Esophagus muscularis mucosa (tissue), 4 donors: ENCODE measurements at places on chromosomes 16 and 17.

- DNase-seq, result no peak
Observed at GRCh38 chr17:1907216-1907631, 77.4 kb downstream of the RPA1 start.

- DNase-seq, result no peak
Observed at GRCh38 chr17:69516911-69517310, 102.4 kb downstream of the MAP2K6 start.

DNA sequence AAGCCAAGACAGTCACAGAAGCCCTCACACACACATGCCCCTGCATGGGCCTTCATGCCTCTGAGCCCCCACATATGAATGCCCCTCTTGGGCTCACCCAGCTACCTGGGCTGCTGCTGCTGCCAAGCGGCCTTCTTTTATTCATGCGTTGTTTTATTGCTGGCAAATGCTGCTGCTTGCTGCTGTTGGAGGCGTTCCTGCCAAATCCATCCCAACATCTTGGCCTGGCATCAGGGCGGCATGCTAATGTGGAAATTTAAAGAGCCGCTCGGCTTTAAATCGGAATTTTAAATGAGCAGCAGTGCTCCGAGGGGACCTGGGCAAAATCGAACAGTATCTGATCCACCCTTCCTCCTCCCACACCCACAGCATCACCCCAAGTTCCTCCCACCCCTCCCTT, 39.0 kb downstream of the NEUROD2 start:
- DNase-seq, result no peak

DNA sequence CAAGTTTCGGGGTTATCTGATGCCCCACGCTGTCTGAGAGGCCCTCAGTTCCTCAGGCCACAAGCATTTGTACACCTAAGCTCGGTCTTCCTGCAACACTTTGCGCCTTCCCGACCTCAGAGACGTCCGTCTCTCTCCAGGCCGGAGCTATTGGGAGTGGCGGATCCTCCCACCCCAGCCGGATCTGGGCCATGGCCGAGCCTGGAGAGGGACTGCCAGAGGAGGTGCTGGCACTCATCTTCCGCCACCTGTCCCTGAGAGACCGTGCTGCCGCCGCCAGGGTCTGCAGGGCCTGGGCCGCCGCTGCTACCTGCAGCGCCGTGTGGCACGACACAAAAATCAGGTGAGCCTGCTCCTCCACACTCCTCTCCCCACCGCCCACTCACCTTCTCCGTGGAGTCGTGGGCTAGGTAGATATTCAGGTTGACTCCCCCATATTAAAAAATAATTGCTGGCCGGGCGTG, 1.9 kb downstream of the FBXL8 start:
- no peak for DNase-seq

DNA sequence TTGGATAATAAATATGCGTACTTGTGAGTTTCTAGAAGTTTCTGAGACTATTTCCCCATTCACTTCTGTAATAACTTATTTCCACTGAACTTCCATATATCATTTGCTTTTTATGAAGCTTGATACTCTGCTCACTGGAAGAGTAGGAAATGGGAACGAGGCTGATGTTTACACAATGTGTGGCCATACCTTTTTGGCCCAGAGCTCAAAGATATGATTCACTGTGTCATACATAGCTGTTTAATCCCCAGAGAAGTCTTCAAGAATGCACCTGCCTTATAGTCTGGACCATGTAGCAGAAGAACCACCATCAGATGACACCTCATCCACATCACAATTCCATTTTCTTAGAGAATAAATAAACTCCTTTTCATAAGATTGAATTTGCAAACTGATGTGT, 40.3 kb upstream of the TEKT3 start:
- DNase-seq, result no peak
